ENCODE measurements at places on chromosomes 6 and 20.

DNA sequence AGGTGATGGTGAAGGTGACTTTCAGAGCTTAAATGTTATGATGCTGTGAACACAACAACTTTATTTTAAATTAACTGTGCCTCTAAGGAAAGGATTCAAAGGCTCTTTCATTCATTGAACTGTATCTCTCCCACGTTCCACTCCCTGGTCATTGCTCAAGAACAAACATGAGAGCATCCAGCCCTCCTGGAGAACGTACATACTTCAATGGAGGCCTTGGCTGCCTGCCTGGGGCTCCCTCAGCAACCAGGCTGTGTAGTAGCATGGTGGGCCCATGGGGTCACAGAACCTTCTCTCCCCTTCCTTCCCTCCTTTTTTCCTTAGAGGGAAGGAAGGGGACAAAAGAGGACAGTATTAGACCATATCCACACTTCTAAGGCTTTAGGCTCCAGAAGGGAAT, 234.3 kb downstream of the CDC5L start:
- no peak for DNase-seq

- no peak for DNase-seq
Measured at GRCh38 chr6:137923866-137924653, 57.0 kb downstream of the TNFAIP3 start.

- no peak for DNase-seq
Measured at GRCh38 chr6:85421181-85421580, 28.7 kb upstream of the NT5E start.

DNA sequence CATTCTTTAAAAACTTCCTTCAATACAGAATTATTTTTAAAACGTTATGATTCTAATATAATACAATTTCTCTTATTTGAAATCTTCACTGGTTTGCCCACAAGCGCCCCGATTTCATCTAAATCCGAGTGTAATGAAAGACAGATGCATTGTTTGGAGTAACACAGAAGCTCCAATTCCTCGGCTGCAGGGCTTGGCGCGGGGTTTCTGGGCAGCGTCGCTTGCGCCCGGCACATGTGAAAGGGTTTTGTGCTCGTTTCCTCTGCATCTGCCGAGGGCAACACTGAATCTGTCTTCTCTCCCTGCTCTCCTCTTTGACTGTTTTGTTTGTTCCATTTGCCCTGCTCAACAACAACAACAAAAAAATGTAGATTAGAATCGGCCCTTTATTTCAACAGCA, 248.6 kb upstream of the QKI start:
- DNase-seq, result no peak

- no peak for DNase-seq
Measured at GRCh38 chr6:39197521-39197920, 31.8 kb downstream of the KCNK5 start.

DNA sequence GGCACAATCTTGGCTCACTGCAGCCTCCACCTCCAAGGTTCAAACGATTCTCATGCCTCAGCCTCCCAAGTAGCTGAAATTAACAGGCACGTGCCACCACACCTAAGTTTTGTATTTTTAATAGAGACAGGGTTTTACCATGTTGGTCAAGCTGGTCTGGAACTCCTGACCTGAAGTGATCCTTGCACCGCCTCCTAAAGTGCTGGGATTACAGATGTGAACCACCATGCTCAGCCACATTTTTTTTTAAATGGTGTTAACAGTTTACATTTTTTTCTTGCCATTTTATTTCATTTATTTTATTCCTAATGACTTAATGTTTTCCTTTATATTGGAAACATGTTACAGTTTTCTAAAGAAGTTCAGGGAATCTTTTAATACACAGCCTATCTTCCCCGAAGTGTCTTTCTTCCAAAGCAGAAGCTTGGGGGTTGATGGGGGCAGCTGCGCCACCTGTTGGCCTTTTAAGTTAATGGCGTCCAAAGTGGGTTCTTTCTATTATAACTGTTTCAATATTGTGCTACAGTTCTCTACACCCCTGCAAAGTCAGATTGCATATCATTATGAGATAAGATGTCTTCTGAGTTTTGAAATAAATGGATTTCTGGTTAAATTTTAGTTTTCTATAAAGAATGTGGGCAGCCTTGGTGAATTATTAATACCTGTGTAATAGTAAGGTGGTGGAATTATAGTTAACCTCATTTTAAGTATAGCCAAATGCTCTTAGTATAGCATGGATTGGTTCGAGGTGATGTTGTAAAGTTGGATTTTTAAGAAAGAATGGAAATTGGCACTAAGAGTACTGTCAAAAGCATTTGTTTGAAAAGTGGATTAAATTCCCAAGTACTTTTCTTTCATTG, 42.0 kb upstream of the PLCG1 start:
- DNase-seq, result peak; percentile 55

DNA sequence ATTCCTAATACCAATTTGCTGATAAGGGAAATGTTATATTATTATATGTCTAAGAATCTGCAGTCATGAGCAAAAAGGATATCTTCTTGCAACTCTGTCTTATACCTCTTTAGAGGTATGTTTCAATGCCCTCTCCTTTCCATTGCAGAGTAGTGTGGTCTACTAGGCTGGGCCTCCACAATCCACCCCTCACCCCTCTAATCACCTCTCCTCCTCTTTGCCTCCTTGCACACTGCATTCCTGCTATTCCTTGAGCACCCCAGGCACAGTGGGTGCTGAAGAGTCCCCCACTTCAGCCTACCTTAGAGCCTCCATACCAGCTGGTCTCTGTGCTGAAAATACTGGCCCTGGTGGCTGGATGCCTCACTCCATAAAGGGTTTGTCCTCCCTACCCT, 26.9 kb downstream of the ARMC2 start:
- DNase-seq, result no peak

DNA sequence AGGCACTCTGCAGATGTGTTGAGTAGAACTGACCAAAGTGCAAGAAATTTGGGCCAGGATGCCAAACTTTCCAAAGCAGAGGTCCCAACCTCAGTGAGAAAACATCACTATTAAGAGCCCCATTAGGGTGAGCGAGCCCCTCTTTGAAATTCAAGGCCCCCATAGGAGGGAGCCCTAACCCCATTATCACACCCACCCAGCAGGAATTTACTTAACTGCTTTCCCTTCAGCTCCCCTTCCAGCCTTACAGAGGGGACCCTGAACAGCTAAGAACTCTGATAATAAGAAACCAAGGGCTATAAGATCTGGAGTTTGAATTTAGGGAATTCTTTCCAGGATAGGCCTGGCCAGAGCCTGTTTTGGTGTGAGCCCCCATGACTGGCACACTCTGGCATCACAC, 130.6 kb downstream of the NFATC2 start:
- DNase-seq, result no peak
